ENCODE measurements at places on chromosomes 16 and 17. TPM values are rescaled to one million over a fixed set of nuclear protein-coding genes. Genes with fewer than 3 reads are reported as not detected.

Gene SALL1
- total RNA-seq: not detected

GRCh38 chr17:42429726-42430447 is 6.8 kb upstream of the CAVIN1 start:
- no peaks in the 10 kb centered on the region for H3K4me1 ChIP-seq
- H3K36me3 ChIP-seq: no peaks in the 10 kb centered on the region
- DNase-seq: no peak
- H3K27me3 ChIP-seq: peaks cover 5% of the 10 kb centered on the region
- H3K4me3 ChIP-seq: no peak overlapping the region

DNA sequence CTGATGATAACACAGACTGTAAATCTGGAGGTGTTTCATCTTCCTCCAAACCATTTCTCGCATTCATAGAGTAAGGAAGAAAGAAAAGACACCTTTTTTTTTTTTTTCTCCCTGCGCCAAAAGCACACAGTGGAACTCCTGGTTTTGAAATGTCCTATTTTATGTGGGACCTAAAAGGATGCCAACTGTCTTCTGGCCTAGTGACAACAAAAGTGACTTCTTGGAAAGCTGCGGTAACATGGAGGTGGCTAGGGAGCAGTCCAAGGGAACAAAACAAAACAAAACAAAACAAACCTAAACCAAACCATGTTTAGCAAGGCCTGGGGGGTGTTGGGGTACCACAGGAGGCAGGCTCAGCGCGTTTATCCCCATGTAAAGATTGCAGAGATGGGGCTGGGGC is 174.8 kb downstream of the XYLT1 start:
- DNase-seq: no peak
- no peak overlapping the region for H3K27ac ChIP-seq
- no peaks in the 10 kb centered on the region for H3K27me3 ChIP-seq
- H3K4me3 ChIP-seq: no peak overlapping the region
- H3K36me3 ChIP-seq: no peaks in the 10 kb centered on the region

GRCh38 chr16:85286951-85287814 is 174.9 kb upstream of the CIBAR2 start:
- no peak for DNase-seq
- H3K27me3 ChIP-seq: no peaks in the 10 kb centered on the region
- H3K4me3 ChIP-seq: no peak overlapping the region
- H3K36me3 ChIP-seq: no peaks in the 10 kb centered on the region
- H3K27ac ChIP-seq: no peak overlapping the region
- H3K4me1 ChIP-seq: peaks cover 17% of the 10 kb centered on the region

- no peak overlapping the region for H3K4me3 ChIP-seq
- no peaks in the 10 kb centered on the region for H3K27me3 ChIP-seq
Measured at GRCh38 chr17:75471207-75471606, 14.8 kb downstream of the TMEM94 start.

GRCh38 chr16:54602666-54603065 is 316.1 kb upstream of the IRX3 start:
- H3K27me3 ChIP-seq: no peaks in the 10 kb centered on the region
- no peak overlapping the region for H3K4me3 ChIP-seq
- H3K4me1 ChIP-seq: no peaks in the 10 kb centered on the region
- no peaks in the 10 kb centered on the region for H3K36me3 ChIP-seq

- no peak for DNase-seq
- H3K27me3 ChIP-seq: no peaks in the 10 kb centered on the region
- no peak overlapping the region for H3K4me3 ChIP-seq
- H3K27ac ChIP-seq: no peak overlapping the region
Measured at GRCh38 chr17:71184716-71185115, 936.1 kb upstream of the SOX9 start.
